Cerebellar nuclear complex (tissue), 1 donor: ENCODE measurements at places on chromosomes 4 and X.
A peak's percentile ranks its signal among the peaks of the same experiment; 100 is the strongest.

DNA sequence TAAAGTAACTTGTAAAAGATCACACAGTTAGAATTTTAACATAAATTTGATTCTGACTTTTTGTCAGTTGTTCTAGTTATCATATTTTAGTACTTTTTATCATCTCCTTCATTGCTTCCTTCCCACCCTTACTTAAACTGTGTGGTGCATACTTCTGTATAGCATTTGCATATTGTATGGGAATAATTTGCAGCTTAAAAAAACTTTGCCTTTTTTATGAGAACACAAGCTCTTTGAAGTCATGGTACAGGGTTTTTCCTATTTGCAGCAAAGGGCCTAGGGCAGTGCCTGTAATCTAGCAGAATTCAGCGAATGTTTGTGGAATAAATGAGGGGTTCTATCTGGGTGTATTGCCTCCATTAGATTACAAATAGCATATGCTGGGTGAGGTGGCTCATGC lies 41.6 kb downstream of the SYNPO2 start:
- no peak for DNase-seq

DNA sequence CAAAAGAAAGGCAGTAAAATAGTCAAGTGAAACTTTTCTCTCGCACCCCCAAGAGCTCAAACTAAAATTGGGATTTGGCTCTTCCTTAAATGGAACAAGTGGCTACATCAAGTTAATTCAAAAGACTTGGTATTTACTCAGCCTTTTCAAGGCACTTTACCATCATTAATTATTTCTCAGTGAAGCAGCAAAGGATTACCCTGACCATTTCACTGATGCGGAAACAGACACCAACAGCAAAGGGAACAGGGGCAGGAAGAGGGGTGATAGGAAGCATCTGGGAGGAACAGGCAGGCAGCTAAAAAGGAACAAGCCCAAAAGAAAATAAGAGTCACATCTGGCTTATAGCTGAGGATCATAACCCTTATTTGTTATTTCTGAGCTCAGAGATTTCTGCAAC lies 2.7 kb downstream of the SCML2 start:
- no peak for DNase-seq

DNA sequence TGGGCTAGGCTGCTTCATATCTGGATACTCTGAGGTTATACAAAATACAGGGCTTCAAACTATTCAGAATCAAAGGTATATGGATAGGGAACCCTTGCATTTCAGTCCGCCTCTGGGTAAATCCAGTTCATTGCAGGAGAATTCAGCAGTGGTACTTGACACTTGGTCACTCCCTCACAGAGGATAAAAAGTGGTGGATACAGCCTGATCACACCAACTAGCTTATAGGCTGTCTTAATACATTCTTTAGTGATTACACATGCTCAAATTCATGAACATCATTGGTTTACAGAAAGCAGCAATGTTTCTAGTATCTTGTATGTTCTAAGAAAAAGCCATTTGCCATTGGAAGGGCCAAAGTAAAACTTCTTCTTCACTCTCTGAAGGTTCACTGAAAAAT lies 104.8 kb upstream of the PDE5A start:
- DNase-seq: no peak

GRCh38 chrX:51459125-51459524 lies 37.3 kb downstream of the NUDT11 start:
- no peak for DNase-seq

GRCh38 chr4:70802928-70803580 lies 36.6 kb downstream of the GRSF1 start:
- no peak for DNase-seq

DNA sequence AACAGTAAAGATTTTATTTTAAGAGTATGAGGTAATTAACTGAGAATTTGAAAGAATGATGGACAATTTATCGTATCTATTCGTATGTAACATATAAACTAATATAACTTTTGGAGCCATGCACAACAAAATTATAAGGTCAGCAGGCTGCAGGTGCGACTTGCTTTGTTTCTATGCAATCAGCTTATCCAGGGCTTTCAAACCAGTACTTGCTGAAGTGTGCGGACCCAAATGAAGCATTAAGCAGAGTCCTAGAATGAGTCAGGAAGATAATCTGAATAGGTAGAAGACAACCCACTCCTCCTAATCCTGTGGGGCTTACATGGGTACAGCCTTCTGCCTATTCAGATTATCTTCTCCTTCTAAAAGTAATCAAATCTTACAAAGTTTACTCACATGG lies 2.1 kb downstream of the NSD2 start:
- DNase-seq: no peak

GRCh38 chr4:175109933-175110332 lies 191.8 kb downstream of the ADAM29 start:
- no peak for DNase-seq

GRCh38 chr4:165095291-165095690 lies 17.4 kb downstream of the TMEM192 start:
- DNase-seq: no peak

GRCh38 chr4:55635741-55636655 lies at the start of gene NMU:
Gene NMU, minus strand, starts transcription at chr4:55636298. Its CDS starts 106 bp downstream, at chr4:55636192.
- DNase-seq: no peak

GRCh38 chr4:89703829-89704590 lies 133.0 kb downstream of the SNCA start:
- no peak for DNase-seq

- no peak for DNase-seq
Measured at GRCh38 chr4:185500035-185500434, 28.5 kb upstream of the CCDC110 start.

GRCh38 chr4:19151684-19152083 lies 1100.0 kb upstream of the SLIT2 start:
- no peak for DNase-seq

DNA sequence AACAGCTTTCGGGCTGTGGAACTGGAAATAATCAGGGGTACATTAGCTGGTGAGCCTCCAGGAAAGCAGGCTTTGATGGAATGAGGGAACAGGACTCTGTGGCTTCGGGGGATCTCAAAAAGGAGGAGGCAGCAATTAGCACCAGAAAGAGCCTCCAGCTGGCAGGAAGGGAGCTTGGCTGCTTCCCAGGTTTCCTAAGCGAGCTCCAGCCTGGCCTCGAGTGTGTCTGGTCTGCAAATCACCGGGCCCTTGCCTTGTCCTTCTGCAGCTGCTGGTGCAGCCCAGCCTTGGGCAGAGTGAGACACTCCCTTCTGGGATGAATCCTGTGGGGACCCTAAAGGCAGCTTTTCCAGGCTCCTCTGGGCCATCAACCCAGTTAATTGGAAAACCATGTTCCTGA lies 10.7 kb upstream of the PDHA1 start:
- DNase-seq: no peak

DNA sequence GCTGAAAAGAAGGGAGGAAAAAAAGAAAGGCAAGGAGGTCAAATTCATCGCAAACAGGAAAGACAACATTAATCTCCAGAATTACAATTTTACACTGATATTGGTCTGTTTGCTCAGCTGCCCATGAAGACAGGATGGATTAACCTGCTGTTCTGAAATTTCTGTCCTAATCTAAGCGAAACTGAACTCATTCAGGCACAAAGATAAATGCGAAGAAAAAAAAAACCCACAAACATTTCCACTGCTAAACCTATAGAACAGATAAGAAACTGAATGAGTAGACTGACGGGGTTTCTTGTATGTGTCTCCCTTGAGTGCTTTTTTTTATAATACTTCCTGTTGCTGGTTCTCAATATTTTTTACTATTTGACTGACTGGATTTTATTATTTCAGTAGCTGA lies 251.8 kb upstream of the FTHL17 start:
- DNase-seq: no peak

- no peak for DNase-seq
Measured at GRCh38 chr4:133938061-133938460, 263.5 kb downstream of the PABPC4L start.

- DNase-seq: no peak
Measured at GRCh38 chr4:132572210-132572609, 576.9 kb upstream of the PCDH10 start.

- DNase-seq: no peak
Measured at GRCh38 chrX:153882086-153882498, 3.9 kb downstream of the L1CAM start.

GRCh38 chr4:186722796-186723291 lies 812 bp downstream of the FAT1 start:
- DNase-seq: no peak

DNA sequence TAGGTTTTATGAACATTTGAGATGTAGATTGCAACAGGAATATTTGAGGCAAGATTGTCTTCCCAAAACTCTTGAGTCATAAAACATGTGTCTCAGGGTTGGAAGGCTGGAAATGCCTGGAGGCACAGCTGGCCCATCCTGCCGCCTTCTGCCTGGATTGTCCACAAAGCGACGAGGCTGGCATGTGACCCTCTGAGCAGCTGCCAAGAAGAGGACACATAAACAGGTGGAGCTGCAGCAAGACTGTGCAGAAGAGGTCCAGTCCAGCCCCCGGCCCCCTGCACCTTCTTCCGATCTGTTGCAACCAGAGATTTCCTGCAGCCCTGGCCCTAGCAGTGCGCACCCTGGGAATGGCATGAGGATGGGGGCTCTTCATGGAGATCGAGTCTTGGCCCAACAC lies 101.9 kb upstream of the BCOR start:
- DNase-seq: no peak

GRCh38 chr4:26238778-26239679 lies 81.8 kb upstream of the RBPJ start:
- DNase-seq: no peak

DNA sequence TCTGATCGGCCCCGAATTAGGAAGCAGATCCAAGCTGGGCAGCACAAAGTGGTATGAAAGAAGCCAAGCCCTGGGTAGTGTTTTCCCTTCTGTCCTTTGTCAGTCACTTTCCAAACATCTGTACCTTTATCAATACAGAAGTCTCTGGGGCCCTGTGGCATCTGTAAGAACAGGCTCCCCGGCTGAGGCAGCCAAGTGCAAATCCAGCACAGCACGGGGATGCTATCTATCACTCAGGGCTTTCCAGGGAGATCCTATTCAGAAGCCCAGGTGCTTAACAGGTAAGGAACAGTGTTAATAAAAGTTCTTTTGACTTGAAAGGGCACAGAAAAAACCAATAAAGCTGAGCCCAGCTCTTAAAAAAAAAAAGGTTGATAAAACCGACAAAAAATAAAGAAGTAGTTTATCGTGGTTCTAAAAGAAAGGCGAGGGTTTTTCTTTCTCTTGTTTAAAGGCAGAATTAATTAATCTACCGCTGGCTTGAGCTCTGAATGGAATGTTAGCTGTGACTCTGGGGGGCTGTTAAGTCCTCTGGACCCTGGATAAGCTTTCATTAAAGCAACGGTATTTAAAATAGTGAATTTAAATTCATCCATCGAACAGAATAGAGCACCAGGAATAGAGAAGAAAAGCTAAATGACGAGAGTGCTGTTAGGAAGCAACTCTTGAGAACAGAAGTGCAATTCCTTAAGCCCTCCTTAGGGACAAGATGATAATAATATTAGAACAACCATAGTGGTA lies 119.1 kb upstream of the GATB start:
- no peak for DNase-seq

DNA sequence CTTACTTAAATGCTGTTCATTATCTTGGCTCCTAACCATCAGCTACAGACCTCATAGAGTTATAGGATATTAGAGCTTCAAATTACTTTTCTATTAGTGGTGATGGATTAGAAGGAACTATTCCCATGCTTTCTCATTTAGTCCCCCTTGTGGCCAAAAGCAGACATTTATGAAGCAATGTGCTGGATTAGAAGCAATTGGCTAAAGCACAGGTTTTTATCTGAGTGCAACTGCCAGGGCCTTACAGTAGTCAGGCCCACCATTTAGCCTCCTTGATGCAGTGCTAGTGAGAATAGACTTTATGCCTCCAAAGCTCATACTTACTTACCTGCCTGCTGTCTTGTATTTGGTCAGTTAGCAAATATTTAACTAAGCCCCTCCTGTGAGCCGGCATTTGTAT lies 93.0 kb downstream of the TSPAN7 start:
- DNase-seq: no peak

GRCh38 chr4:212438-213188 lies 88.3 kb downstream of the ZNF718 start:
- peak; percentile 14 for DNase-seq

DNA sequence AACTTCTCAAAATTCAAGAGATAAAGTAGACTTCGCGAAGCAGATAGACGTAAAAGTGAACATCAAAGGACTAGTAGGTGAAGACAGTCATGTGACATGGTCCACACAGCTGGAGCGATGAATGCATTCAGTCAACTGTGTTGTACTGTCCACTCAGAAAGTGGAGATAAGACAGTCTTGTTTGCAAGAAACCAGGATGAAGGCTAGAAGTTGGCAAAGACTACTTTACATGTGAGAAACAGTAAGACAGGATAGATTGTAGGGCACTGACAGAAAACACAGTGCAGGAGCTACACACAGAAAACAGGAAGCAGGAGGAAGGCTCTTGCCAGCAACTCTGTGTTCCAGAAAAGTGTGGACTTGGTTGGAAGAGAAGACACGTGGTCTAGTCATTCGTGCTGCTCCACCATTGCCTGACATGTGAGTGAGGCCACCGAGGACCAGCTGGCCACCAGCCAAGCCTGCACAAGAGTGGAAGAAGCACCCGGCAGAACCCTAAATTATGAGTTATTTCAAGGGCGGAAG lies 78.9 kb downstream of the FAT1 start:
- DNase-seq: no peak

GRCh38 chr4:104868533-104868932 lies 278.1 kb upstream of the TET2 start:
- no peak for DNase-seq

- no peak for DNase-seq
Measured at GRCh38 chr4:153661215-153661822, 22.8 kb upstream of the TLR2 start.

DNA sequence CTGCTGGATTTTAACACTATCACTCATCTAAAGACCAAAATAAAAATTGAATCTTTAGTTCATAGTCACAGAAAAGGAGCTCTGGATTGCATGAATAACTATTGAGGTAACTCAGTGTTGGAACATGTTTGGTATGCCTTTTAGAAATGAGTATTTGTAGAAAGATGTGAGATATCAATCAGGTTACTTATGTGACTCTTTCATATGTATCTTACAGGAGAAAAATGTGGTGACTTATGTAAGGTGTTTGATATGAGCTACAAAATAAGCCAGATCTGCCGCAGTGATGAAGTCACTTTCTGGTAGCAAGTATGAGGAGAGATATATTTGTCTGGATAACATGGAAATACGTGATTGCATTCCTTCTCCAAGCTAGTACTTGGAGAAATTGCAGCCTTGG lies 1653.3 kb upstream of the PCDH7 start:
- no peak for DNase-seq

GRCh38 chr4:152344001-152344400 lies 191.9 kb downstream of the FBXW7 start:
- no peak for DNase-seq

- no peak for DNase-seq
Measured at GRCh38 chr4:52243367-52243766, 192.3 kb downstream of the SPATA18 start.

- DNase-seq: no peak
Measured at GRCh38 chr4:53130896-53131561, 234.8 kb downstream of the SCFD2 start.
